Activated naive CD8-positive, alpha-beta T cell treated with anti-CD3 and anti-CD28 coated beads, Interleukin-2, amount 10 ng/mL, durations not matched to agents 7 days and 5 days (primary cell): ENCODE measurements at places on chromosomes 3 and 15.

DNA sequence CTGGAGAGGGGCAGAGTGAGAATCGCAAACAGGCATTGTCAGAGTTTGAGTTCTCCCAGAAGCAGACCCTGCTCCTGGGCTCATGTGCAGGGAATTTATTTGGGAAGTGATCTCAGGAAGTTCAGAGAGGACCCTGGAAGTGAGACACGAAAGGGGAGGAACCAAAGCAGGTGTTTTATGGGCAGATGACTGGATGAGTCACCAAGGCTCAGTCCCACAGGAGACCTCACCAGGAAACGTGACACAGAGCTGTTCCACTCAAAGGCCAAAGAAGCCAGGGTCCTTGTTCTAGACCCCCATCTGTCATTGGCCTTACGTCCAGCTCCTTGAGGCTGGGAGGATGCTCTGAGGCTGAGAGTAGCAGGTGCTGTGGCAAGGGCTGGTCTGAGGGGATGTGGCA is 43.4 kb upstream of the SEC22A start:
- no peak for DNase-seq

GRCh38 chr3:108024146-108024850 is 66.5 kb downstream of the CD47 start:
- no peak for DNase-seq

GRCh38 chr15:38613085-38613484 is 48.5 kb upstream of the RASGRP1 start:
- DNase-seq, result no peak

- no peak for DNase-seq
These were observed 250.3 kb downstream of the CBLB start for GRCh38 chr3:105618556-105618955.

DNA sequence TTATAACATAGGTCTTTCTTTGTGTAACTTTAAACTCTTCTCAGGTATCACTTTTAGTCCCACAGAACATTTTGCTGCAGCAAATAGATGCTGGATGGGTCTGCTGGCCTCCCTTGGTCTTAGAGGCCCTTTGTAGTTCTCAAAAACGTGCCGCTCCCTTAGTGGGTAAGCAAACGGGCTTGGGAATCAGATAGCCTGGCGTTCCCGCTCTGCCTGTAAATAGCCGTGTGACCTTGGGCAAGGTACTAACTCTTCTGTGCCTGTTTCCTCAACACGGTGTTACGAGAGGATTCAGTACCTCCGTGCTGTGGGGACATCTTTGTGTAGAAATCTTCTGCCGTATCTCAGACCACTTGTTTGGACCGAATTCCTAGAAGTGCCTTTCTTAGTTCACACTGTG is 64.4 kb downstream of the DNAJB8 start:
- DNase-seq, result no peak

- no peak for DNase-seq
These were observed 11.4 kb downstream of the CHRD start for GRCh38 chr3:184391266-184391665.

DNA sequence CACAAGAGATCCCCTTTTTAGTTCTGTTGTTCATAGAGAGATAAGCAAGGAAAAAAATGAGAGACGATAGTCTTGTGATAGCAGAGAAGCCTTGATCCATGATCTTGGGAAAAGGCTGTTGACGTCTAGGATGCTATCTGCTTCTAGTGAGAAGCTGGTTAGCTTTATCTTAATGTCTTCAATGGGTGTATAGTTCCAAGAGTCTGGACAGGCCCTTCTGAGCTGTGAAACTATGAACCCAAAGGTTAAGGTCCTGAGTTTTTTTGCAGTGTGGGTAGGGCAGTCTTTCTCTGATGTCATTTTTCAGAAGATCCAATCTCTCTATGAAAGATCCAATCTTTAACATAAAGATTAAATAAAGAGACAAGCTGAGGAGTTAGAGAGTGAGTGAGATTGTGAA is 10.5 kb upstream of the NOX5 start:
- DNase-seq, result no peak

GRCh38 chr3:79175870-79176269 is 591.9 kb downstream of the ROBO1 start:
- DNase-seq, result no peak

DNA sequence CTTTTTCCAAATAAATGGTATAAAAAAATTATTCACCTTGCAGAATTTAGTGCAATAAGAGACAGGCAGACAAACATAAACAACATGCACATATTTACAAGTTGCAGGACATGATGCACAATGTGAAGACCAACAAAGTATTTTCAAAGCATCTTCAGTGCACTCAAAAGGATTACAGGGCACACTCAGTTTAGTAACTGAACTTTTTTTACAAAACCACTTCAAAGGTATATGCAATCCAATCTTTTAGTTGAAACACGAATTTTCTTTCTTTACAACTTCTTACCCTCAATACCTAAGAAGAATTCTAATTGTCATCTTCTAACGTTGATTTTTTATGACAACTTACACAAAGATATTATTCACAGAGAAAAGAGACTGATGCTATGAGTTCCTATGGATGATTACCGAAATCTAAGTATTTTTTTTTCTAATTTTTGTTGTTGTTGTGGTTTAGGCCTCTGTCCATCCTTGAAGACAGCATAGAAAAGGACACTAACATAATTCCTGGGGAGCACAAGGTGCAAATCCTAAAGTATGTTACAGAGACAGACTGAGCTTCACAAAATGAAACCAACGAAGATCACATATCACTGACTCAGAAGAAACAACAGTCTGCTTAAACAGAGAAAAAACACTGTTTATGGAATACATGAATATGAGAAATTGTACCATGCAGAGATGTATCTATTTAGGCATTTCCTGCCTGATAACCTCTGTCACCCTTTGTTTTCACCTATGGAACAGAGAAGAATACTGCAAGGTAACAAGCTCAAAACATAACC is 50.3 kb downstream of the ZMAT3 start:
- DNase-seq, result no peak

DNA sequence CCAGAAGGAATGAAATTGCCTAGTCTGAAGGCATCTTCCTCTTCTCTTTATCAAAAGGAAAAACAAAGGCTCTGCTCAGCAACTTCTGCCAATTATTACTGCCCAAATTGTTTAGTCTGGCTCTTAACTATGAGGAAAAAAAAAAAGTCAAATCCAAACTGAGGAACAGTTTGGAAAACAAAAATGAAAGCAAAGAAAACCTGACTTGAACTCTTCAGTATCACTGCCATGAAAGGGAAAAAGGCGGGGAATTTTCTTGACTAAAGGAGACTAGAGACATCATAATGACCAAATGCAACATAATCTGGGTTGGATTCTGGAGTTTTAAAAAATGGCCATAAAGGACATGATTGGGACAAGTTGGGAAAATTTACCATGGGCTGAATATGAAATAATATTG is 156.3 kb downstream of the STT3B start:
- DNase-seq, result no peak

- no peak for DNase-seq
These were observed 175.7 kb downstream of the PDE8A start for GRCh38 chr15:85157344-85157743.

- DNase-seq, result no peak
These were observed 240.4 kb upstream of the TBL1XR1 start for GRCh38 chr3:177437513-177438337.

- DNase-seq, result no peak
These were observed 41.3 kb downstream of the GOLGA8S start for GRCh38 chr15:23395832-23396231.
